ENCODE measurements at places on chromosomes 2 and 18.

DNA sequence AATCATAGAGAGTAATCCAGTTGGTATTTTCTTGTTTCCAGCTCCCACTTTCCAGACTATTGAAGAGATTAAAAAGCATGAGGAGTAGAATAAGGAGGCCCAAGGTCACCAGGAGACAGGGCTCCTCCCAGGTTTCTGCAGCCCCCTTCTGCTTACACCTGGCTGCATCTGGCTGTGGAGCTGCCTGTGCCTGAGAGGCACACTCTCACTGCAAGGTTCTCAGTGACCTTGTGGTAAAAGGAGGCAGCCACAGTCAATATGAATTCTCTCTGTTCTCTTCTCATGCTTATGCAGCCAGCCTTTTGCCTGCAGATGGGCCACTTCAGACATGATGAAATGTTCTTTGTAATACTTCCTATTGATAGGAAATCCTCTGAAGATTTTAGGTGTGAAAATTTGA, 233.7 kb downstream of the MYO3B start:
- DNase-seq: no peak

DNA sequence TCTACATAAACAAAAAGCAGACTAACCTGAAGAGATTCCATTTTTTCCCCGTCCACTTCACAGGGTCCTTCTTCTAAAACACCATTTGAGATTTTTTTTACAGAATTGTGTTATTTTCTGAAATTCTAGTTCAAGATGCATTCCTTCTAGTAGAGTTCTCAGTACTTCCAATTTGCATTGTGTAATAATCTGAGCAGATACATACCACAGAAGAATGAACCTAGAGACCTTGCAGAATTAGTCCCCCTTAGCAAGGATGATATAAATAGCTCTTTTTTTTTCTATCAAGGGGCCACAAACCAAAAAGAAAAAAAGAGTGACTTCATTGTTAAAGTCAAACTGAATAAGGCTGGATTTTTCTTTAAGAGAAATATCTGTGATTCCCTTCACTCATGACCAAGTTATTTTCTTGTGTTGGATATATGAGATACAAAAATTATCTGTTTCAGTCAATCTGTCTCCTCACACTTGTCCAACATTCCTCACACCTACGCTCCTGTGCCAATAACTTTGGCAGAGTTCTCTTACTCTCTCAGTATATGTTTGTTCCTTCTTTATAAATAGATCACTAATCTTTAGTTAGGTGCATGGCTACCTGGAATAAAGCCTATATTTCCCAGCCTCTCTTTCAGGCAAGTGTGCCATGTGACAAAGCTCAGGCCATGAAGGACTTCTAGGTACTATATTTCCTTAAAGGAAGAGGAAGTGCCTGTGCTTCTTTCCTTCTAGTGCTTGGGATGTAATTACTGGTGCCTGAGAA, 183.5 kb downstream of the ZNF385B start:
- no peak for DNase-seq

DNA sequence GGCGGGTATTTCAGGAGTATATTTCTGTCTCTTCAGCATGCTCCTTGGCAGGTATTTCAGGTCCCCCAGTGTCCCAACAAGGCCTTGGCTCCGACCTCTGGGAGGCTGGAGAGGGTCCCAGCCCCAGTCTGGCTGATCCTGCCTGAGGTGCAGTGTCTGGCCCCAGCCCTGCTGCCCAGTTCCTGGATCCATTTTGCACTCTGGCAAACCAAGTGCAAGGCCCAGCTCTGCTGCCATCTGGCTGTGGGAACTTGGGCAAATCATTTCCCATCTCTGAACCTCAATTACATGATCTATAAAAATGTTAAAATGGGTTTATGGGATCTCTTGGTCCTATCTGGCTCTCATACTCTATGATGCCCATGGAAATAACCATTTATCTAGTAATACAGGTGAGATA, 63.6 kb downstream of the ZBTB7C start:
- DNase-seq: peak; percentile 56

DNA sequence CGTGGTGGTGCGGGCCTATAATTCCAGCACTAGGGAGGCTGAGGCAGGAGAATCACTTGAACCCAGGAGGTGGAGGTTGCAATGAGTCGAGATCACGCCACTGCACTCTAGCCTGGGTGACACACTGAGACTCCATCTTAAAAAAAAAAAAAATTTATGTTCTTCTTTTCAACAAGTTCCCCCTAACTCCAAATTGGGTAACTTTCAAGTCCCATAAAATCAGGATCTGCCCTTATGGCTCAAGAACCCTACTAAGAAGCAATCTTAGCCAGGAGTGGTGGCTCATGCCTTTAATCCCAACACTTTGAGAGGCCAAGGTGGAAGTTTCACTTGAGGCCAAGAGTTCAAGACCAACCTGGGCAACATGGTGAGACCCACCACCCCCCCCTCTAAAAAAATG, 30.3 kb upstream of the TLK1 start:
- DNase-seq: peak; percentile 43

GRCh38 chr18:73948497-73948896, 199.1 kb downstream of the FBXO15 start:
- no peak for DNase-seq

DNA sequence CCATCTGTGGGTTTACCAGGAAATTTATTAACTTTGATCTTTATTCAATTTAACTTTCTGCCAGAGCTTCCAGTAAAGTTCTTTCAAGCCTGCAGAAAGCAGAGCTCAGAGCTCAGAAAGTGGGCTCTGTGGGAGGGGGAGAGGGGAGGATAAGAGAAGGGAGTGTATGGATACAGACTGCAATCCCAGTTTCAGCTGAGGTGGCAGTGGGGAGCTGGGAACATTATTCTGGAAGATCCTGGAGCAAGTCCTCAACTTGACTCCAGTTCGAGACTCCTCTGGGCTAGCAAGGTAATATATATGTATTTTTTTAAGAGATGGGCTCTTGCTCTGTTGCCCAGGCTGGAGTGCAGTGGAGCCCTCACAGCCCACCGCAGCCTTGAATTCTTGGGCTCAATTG, 108.9 kb upstream of the NABP1 start:
- DNase-seq: no peak

- no peak for DNase-seq
Observed at GRCh38 chr2:190607657-190608357, 41.1 kb upstream of the NAB1 start.

- DNase-seq: no peak
Observed at GRCh38 chr2:102422910-102423309, at the start of gene IL18RAP. Gene IL18RAP, plus strand, starts transcription at chr2:102423160. Its CDS starts 118 bp downstream, at chr2:102423278.

DNA sequence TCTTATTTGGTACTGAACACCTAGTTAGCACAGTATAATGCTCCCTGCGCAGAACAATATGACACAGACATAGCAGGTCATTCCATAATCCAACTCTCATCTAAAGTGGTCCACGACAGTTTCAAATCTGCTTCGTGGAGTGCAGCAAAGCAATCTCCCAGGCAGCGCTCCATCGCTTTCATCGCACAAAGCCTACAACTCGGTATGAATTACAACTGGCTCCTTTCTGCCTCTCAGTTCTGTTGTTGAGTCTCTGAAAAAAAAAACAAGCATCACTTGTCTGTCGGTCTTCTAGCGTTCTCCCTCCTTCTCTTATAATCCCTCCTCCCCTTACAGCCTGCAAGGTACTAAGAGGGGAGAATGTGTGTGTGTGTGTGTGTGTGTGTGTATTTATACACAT, 123.5 kb downstream of the FIGN start:
- no peak for DNase-seq

DNA sequence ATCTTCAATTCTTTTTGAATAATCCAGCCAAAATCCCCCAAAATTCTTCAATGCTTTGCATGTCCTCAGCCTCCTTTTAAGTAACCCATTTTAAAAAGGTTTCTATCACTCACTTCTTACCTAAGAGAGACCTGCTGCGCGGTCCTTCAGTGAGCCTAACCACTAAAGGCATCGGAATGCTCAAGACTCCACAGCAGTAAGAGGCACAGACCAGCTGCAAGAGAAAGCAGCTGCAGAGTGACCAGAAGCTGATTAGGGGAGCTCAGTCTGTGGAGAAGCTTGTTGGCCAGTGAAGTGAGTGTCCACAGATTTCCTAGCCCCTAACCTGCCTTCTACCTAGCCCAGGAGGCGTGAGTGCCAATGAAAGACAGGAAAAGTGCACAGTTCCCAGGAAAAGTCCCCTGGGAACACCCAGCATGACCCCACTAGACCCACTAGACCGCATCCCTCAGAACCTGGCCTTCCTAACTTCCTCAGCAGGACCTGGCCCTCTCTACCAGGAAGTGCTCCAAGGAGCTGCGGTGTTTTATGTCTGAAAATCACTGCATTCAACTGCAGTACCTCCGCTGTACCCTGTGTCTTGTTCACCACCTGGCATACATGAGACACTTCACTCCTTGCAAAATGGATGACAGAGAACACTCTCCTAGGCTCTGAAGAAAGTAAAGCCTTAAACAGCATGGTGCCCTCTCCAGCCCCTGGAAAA, 10.1 kb downstream of the MBOAT2 start:
- DNase-seq: no peak

GRCh38 chr2:240420206-240421104, 15.0 kb upstream of the GPC1 start:
- DNase-seq: no peak

DNA sequence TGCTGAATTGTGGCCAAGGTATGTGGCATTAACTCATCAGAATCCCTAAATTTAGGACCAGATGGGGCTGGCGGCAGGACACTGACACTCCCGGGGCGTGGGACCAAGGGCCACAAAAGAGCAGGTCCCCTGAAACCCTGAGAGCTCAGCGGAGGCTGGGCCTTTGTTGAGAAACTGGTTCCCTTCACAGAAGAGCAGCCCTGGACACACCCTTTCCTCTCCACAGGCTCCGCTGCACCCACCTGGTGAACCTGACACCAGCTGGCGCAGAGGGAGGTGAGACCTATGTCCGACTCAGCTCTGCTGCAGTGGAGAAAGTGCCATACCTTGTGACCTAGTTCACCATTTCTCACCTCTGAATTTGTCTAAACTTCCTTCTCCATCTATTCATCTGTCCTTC, 119.5 kb downstream of the RTP5 start:
- no peak for DNase-seq

DNA sequence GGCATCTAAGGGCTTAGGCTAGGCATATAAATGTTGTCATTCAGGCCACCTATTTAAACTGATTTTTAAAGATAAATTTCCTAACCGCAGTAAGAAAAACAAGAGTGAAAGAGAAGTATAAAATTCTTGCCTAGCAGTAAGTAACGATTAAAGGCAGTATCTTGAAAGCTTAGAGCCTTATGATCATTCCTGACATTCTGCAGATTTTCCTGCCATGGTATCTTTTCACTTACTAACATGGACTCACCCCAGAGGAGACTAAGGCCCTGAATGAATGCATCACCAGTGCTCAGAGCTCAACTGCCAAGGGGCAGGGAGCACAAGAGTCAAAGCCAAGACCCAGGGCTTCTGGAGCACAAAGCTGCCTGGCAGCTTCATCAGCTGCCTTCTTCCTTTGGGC, 133.1 kb downstream of the GCA start:
- no peak for DNase-seq

DNA sequence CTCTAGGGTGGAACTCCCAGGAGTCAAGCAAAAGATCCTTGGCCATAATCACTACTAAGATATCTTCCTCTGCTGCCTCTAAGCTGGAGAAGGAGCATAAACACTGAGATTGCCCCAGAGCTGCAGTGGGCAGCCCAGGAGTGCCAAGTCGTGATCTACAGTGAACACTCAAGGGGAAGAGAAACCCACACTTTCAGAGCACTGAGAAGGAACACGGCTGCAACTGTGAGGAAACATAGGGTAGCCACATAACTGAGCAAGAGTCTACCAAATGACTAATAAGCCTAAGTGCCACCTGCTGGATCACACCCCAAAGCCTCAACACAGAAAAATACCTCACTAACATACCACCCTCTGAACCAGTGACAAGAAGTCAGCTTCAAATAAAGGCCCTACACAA, 79.6 kb upstream of the RAB12 start:
- peak; percentile 82 for DNase-seq

- DNase-seq: peak; percentile 33
Observed at GRCh38 chr18:49486606-49486952, 455 bp downstream of the C18orf32 start.

DNA sequence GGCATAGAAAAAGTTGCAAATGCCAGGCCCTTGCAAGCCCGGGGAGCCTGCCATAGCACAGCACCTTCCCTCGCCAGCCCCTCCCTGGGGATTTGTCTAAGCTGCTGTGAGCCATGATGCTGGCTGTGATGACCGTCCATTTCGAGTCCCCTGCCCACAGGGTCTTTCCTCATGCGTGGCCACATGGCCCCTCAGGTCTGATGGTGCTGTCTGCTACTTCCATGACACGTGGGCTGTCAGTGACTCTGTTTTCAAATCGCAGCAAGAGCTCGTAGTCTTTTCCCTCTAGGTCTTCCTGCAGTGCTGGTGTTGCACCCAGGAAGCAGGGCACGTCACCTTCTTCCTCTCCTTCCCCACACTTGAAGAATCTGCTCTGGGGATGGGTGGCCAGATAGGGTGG, 15.5 kb upstream of the GNAL start:
- no peak for DNase-seq

- DNase-seq: no peak
Observed at GRCh38 chr2:239612133-239612532, 211.3 kb upstream of the HDAC4 start.

DNA sequence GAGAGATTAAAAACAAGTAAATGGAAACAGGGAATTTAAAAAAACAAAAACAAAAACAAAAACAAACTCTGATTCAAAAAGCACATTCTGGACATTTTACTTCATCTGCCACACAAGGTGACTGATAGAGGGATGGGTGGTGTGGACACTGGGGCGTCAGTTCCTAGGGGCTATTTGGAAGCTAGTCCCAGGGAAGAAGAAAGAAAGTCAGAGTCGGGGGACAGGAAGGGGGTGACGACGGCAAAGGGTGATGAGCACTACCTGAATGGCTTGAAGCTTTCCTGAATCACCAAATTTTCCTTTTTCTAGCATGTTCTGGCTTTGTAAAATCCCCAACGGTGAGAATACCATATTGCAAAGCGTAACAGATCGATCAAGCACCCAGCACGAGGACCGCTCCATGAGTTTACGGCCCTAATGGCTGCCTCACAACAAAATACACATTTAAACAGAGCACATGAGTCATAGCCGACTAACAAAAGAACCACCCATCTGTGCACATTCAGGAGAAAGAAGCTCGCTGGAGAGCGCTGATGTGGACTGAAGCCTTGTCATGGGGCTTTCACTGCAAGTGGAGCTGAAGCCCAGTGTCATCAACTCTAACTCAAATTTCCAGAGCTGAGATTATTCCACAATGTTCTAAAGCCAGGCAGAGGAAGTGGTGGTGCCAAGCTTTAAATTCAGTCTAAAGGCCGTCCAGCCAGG, 178.9 kb downstream of the LNPK start:
- no peak for DNase-seq

Data from inflammatory macrophage (primary cell).